CD4-positive, alpha-beta T cell treated with Interleukin-21 for 1 hour (primary cell): ENCODE measurements at places on chromosomes 4 and X.

GRCh38 chr4:5890063-5890727 lies 2.7 kb downstream of the CRMP1 start:
- DNase-seq, result no peak

- no peak for DNase-seq
Observed at GRCh38 chr4:48706736-48707135, 73.3 kb downstream of the FRYL start.

DNA sequence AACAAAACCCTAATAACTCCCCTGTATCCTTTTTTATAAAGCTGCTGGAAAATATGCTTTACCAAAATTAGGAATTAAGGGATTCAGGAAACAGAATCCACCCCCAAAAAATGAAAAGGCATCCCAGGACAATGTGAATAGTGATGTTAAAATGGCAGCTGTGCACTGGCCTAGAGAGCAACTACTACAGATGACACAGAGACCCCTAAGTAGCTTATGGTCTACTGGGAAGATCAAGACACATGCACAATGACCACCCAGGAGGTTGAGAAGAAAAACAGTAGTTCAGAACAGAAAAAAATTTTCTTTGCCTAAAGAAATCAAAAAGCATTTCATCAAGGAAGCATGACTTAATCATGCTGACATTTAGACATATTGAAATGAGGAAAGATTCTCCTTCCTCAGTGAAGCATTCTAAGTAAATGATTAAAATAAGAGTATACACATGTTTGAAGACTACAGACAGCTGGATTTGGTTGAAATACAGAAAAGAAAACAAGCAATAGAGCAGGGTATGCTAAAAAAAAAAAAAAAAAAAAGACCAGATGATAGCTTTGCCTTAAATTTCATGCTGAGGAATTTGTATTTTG lies 117.3 kb downstream of the WDFY3 start:
- no peak for DNase-seq

DNA sequence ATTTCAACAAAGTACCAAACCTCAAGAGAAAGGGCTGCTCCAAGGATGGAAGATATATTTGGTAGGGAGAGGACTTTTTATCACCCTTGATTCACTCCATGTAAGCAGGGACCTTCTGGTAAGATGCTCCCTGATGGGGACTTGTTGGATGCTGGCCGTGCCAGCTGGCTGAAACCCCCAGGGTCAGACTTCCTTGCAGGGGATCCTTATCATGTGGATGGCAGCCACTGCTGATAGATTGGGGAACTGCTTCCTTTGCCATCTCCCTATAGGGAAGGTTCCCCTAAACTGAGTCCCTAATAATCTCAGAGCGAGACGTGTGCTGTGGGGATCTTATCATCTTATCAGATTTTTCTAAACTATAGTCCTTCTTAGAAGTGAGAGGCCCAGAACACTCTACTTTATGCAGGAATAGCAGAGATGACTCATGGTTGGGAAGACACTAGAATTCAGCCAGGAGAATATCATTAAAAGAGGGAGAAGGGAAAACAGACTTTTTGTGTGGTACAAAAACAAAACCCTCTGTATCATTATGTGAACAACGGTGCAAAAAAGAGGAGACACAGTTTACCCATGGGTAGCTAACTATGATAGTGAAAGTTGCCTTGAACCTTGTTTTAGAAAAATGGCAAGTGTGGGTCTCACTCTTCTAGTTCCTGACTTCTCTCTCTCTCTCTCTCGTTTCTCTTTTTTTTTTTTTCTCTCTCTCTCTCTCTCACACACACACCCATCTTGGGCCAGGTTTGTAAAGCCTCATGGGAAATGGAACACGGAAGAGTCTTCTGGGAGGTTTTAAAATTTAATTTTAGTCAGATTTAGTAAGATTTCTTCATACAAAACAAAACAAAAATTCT lies 16.1 kb downstream of the RHOH start:
- no peak for DNase-seq

- DNase-seq, result no peak
Observed at GRCh38 chrX:19748896-19749680, 138.3 kb downstream of the SH3KBP1 start.

- DNase-seq, result peak; percentile 4
Observed at GRCh38 chrX:24676403-24677024, 17.2 kb upstream of the POLA1 start.

- no peak for DNase-seq
Observed at GRCh38 chr4:38563707-38564495, 100.1 kb upstream of the KLF3 start.

DNA sequence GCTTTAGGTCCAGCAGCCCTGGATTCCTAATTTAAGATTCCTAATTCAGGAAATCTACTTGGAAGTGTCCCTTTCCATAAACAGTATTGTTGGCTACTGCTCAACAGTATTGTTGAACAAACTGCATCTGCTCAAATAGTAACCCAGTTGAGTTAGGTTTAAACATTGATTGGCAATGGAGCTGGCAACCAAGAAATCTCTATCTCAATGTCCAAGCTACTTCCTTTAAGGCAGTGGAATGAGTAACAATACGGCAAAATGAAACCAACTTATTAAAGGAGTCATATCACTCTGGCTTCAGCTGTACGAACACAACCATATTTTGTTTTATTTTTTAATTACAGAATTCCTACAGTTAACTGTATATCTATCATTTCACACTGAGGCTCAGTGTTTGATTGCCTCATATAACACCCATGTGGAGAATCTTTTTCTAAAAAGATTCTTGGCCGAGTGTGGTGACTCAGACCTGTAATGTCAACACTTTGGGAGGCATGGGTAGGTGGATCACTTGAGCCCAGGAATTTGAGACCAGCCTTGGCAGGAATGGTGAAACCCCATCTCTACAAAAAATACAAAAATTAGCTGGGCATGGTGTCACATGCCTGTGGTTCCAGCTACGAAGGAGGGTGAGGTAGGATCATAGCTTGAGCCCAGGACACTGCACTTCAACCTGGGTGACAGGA lies 71.7 kb upstream of the IL13RA1 start:
- DNase-seq, result no peak

DNA sequence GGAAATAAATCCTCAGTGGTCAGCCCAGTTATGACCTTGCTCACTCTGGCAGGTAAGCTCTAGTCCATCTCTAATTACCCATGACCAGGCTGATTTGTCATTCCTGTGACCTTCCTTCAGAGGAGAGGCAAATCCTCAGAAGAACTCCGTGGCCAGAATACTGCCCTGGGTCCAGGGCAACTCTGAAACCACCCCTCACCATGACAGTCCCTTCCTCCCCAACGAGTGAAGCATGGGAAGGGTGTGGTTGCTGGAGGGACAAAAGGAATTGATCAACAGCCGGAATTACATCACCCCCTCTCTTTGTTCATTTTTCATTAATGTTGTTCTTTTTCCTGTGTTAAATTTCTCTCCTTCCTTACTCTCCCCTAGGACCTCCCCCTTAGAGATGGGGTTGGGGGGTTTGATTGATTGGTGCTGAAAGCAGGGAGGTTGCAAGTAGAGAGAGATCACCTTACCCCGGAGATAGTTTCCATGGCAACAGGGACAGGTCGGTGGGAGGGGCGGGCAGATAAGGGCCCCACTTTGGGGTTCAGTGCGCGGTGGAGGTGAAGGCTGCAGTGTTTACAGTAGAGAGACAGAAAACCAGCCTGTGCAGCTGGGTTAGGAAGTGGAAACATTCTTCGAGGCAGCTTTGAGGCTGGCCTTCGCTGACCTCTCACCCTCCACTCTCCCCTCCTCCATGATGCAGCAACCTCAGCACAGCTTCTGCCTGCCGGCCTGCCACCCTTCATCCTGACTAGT lies 647.4 kb downstream of the BCOR start:
- DNase-seq, result peak; percentile 19

GRCh38 chr4:80717204-80717603 lies 313.3 kb upstream of the BMP3 start:
- DNase-seq, result no peak

DNA sequence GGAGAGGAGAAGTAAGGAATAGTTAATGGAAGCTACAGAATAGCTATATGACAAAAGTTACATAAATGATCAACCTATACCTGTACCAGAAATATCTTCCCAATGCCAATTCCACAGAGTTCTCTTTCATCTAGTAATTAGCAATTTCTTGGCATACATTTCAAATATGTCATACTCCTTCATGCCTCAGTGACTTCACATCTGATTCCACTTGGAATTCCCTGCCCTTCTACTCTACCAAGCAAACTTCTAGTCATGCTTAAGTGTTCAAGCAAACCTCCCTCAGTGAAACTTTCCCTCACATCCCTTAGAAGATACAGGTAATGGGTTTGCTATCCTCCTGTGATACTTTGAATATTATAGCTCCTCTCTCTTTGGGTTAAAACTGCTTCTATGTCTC lies 127.1 kb downstream of the KLHL13 start:
- DNase-seq, result no peak

DNA sequence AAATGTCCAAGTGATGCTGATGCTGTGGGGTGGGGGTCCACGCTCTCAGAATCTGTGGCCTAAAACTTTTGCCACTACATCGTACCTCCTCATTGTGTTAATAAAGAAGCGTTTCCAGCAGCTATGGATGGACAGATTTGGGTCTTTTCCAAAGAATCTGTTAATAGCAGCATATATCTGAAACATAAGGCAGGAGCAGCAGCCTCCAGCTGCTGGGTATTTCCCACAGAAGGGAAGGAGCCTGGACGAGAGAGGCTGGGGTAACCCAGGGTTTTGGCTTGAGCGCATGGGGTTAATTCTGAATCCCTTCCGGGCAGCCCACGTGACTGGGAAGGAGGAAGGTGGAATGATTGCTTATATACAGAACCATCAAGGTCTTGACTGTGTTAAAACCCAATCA lies 332.4 kb downstream of the BCOR start:
- no peak for DNase-seq

DNA sequence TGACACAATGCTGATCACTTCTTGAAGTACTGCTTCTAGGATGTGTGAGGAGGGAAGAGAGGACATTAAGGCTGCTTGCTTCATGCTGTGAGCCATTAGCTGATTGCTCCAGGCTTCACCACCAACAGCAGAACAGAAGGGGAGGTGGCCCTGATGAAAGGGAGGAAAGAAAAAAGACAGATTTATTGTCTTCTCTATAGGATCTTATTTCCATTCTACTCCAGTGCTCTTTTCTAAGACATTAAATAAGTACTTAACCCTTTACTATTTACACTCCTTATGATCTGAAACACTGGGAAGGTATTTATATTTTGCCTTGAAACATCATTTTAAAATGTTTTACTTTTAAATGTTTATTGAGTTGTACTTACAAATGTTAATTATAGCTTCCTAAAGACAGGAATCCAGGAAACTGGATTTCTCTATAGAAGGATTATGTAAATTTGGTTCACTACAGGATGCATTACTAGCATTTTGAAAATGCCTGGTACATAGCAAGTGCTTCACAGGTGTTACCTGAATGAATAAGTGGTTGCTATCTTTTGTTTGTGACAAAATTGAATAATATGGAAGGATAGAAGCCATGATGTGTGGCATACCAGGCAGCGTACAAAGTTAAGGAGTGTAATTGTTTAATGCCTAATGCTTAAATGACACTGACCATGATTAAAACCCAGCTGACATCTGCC lies 680.9 kb upstream of the ATOH1 start:
- DNase-seq, result no peak

- DNase-seq, result no peak
Observed at GRCh38 chr4:31417040-31417439, 696.9 kb downstream of the PCDH7 start.

DNA sequence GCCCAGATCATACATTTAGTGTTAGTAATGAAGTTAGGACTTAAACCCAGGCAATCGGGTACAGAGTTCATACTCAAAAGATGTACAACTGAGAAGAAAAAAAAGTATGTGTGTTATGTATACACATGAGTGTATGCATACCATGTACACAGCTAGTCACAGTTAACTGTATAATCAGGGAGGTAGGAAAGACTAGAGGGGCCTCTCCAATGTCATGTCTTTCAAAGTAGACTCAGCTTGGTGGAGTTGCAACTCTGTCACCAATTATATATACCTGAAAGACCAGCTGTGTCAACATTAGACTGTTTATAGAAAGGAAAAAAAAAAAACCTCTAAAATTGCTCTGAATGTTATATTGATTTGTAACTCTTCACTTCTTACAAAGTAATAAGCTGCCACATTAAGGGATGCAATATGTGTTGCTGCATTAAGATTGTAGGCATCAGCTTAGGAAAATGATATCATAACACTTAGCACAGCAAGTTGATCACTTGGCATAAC lies 167.5 kb downstream of the DCTD start:
- DNase-seq, result no peak

DNA sequence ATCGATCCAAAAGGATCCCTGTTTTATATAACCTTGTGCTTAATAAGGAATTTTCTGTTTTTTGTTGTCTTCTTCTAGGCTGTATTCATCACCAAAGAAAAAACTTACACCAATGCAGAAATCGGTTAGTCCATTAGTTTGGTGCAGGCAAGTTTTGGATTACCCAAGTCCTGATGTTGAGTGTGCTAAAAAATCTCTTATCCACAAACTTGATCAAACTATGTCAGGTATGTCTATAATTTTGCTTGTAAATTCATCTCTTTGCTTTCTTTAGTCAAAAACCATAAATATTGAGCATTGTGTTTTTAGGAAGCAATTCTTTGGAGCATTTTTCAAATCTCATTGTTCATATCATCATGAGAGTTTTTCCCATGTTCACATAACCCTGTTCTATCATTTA lies 28.4 kb downstream of the SLAIN2 start:
- DNase-seq, result no peak

- no peak for DNase-seq
Observed at GRCh38 chrX:23952391-23952790, 44.6 kb downstream of the CXorf58 start.

- DNase-seq, result no peak
Observed at GRCh38 chr4:184364100-184364921, 110.0 kb downstream of the IRF2 start.

DNA sequence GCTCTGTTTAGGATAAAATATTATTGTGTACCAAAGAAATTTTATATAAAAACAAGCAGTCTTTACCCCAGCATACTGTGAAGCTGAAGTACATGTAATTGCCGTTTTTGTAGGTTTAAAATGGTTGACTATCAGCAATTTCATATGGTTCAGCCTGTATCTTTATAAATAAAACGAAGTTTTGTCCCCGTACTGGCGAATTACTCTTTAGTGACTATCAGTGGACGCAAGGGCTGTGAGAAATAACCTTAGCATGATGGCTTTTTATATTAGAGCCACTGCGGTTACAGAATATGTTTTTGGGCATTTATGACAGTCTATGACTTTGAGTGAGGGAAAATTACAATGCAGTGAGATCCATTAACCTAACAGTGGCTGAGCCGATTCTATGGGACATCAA lies 1.2 kb downstream of the GPM6B start:
- DNase-seq, result no peak

- no peak for DNase-seq
Observed at GRCh38 chrX:12865359-12865758, 1.5 kb upstream of the TLR7 start.

DNA sequence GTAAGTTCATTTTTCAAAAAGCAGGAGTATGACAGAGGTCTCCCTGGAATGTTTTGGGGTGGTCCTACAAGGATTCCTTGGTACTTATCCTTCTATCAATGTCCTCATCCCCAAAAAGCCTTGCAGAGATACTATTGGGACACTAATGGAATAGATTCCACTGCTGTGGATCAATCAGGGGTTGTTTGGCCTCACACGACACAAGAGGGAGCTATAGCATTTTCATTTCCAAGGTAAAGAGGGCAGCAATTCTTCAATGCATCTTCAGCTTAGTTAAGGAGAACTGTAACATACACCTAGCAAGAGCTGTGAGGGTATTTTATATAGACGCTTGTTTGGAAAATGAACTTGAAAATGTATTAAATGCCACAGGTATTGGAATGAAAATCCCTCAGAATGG lies 50.9 kb downstream of the USP26 start:
- no peak for DNase-seq

GRCh38 chrX:6026980-6027379 lies 201.7 kb downstream of the NLGN4X start:
- DNase-seq, result no peak
